ENCODE measurements at places on chromosomes 1 and 21. TPM values are rescaled to one million over a fixed set of nuclear protein-coding genes. Genes with fewer than 3 reads are reported as not detected.

GRCh38 chr1:201307760-201308499 is 24.6 kb downstream of the PKP1 start:
- peaks cover 18% of the 10 kb centered on the region for H3K27me3 ChIP-seq
- peaks cover 8% of the 10 kb centered on the region for H3K4me1 ChIP-seq
- DNase-seq, result no peak
- H3K4me3 ChIP-seq, result no peak overlapping the region
- no peaks in the 10 kb centered on the region for H3K36me3 ChIP-seq
- no peak overlapping the region for H3K27ac ChIP-seq

DNA sequence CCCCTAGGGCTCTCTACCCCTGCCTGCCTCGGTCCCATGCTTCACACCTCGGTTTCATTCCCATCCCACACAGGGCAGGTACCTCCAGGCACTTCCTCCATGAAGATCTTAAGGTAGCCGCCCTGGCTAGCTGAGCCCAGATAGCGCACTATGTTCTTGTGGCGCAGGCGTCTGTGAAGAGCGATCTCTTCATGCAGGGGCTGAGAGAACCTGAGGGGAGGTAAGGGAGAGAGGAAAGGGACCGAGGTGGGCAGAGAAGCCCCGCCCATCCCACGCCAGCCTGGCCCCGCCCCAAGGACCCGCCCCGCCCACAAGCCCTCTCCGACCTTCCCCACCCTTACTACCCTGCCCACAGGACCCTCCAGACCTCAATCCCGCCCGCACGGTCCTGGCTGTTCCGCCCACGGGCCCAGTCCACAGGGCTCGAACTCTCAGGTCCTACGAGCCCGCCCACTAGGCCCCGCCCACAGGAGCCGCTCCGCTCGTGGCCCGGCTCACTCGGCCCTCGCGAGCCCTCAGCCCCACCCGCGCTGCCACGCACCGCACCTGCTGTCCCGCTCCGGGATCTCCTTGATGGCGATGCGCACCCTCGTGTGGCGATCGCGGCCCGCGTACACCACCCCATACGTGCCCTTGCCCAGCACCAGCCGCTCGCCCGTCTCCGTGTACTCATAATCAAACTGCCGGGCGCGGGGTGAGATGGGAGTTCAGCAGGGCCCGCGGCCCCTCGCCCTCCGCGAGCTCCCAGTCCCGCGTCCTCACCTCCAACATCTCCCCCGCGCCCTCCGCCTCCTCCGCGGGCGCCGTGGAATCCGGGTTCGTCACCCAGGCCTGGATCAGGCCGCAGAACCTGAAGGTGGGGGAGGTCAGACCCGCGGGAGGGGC is 6.4 kb downstream of the MAP3K6 start:
- H3K27me3 ChIP-seq, result peaks cover 4% of the 10 kb centered on the region
- peak overlapping the region; percentile 68 for H3K4me3 ChIP-seq
- H3K27ac ChIP-seq, result no peak overlapping the region
- peak; percentile 27 for DNase-seq
- H3K36me3 ChIP-seq, result peaks cover 4% of the 10 kb centered on the region
- peaks cover 44% of the 10 kb centered on the region for H3K4me1 ChIP-seq

GRCh38 chr1:161226320-161226711 is 456 bp downstream of the TOMM40L start:
- H3K27me3 ChIP-seq, result no peaks in the 10 kb centered on the region
- H3K36me3 ChIP-seq, result peaks cover 13% of the 10 kb centered on the region
- peaks cover 32% of the 10 kb centered on the region for H3K4me1 ChIP-seq
- peak overlapping the region; percentile 95 for H3K4me3 ChIP-seq

Gene NTMT2
- total RNA-seq, result not detected

DNA sequence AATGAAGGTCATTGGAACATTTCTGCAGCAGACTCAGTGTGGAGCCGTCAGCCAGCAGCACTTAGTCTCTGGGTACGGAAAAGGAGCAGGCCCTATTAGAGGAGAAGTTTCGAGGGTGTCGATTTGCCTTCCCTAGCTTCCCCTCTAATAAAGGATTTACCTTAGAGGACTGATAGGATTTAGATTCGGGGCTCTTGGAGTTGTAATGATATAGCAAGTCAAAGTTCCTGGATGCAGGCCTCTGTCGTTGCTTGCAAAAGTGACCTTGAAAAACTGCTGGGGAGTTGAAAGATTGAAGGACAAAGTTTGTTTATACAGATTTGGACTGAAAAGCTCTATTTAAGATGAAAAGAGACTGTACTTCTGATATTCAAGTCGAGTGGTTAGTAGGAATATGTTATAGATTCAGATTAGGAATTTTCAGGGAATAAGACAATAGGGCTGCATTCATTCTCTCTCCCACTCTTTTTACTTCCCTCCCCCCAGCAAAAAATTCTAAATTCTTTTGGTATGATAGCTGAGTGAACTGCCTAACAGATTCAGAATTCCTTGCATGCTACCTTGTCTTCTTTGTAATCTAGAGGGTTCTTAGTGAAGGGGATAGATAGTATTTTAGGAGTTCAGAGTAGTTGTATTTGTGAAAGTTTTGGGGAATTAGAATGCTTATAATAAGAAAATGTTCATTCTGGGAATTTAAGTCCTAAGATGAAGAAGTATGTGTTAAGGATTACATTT is 19.2 kb downstream of the NFYC start:
- no peaks in the 10 kb centered on the region for H3K27me3 ChIP-seq
- peaks cover 27% of the 10 kb centered on the region for H3K36me3 ChIP-seq
- no peak for DNase-seq
- peaks cover 52% of the 10 kb centered on the region for H3K4me1 ChIP-seq
- peak overlapping the region; percentile 23 for H3K27ac ChIP-seq
- H3K4me3 ChIP-seq, result peak overlapping the region; percentile 88

Gene SH2D1B
- total RNA-seq, result not detected

DNA sequence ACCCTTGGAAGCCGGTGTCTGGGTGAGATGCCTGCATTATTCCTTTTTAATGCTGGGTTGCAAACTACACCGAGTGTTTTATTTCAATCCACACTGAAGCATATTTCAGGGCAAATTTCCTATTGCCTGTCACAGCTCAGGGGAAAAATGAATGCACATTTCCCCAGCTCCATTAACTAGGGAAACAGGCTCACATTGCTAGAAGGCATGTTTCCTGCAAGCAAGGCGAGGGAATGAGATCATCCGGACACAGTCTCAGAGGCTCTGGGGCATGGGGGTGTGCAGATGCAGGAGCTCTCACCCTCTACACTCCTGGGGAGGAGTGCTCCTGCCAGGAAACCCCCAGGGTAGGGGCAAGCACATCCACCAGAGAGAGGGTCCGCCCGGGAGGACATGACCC is 24.6 kb downstream of the SYT2 start:
- H3K27me3 ChIP-seq, result peaks cover 39% of the 10 kb centered on the region
- no peak overlapping the region for H3K27ac ChIP-seq
- no peak for DNase-seq
- H3K4me3 ChIP-seq, result no peak overlapping the region
- no peaks in the 10 kb centered on the region for H3K36me3 ChIP-seq

GRCh38 chr1:14106126-14106525 is 406.1 kb downstream of the PRDM2 start:
- no peaks in the 10 kb centered on the region for H3K4me1 ChIP-seq
- H3K4me3 ChIP-seq, result no peak overlapping the region
- DNase-seq, result no peak

Gene B4GALT2
- total RNA-seq, result 41.6 TPM

- no peak for DNase-seq
- H3K36me3 ChIP-seq, result peaks cover 3% of the 10 kb centered on the region
- no peak overlapping the region for H3K27ac ChIP-seq
- H3K27me3 ChIP-seq, result no peaks in the 10 kb centered on the region
These were observed 59.6 kb downstream of the ABL2 start for GRCh38 chr1:179169616-179170467.

DNA sequence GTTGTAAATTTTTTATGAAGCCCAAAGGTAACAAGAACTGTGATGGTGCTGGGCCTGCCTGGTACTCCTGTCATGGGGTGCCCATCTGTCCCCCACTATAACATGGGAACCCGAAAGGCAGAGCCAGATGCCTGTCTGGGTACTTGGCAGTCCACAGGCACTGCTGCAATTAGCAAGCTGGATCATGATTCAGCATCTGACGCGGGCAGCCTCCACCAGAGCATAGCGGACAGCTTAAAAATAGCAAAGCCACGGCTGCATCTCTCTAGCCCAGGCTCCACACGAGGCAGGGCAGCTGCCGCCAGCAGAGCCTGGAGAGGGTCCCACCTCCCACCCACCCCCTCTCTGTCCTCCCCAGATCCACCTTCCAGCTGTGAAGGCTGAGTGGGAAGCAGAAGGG is 22.9 kb downstream of the SUSD4 start:
- H3K27me3 ChIP-seq, result no peaks in the 10 kb centered on the region
- H3K4me3 ChIP-seq, result no peak overlapping the region
- DNase-seq, result no peak
- no peaks in the 10 kb centered on the region for H3K4me1 ChIP-seq

Gene FMO2
- total RNA-seq, result not detected

Gene TRIM33
- 32.8 TPM for total RNA-seq

DNA sequence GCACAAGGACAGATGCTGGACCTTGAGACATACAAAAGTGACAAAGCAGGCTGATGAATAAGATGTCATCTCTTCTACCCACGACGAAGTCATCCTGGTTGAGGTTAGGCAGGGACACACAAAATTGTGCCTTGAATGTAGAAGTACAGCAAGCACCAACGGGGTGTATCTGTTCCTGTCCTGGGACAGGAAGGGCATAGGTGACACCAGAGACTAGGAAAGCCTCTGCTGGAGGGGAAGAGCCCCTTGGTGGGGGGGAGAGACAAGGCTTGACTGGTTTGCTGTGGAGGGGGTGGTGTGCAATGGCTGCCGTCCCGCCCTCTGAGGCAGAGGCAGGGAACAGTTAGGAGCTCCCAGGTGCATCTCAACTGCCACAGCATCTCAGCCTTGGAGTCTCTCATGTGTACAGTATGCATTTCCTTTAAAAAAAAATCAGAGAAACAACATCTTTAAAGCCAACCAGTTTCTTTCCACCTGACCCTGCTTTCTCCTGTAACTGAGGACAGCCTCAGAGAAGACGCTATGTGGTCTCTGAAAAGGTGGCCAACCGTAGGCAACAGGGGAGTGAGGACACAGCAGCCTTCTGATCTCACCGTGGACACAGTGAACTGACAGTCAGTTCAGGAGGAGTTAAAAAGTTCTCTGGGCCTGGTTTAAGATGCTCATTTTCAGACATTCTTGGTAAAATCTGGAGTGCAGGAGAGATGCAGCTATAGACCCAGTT is 17.7 kb upstream of the GFI1 start:
- H3K4me3 ChIP-seq, result no peak overlapping the region
- no peak for DNase-seq
- H3K36me3 ChIP-seq, result peaks cover 1% of the 10 kb centered on the region
- peak overlapping the region; percentile 26 for H3K27ac ChIP-seq

Gene UBXN10
- 1.1 TPM for total RNA-seq
